CD14-positive monocyte (primary cell): ENCODE measurements at places on chromosomes 11 and 22.

- no peak for DNase-seq
Measured at GRCh38 chr11:79525257-79525656, 84.4 kb upstream of the TENM4 start.

GRCh38 chr11:124950601-124951330 lies 3.2 kb upstream of the CCDC15 start:
- DNase-seq, result no peak

GRCh38 chr22:33438273-33438672 lies 380.1 kb upstream of the SYN3 start:
- no peak for DNase-seq

DNA sequence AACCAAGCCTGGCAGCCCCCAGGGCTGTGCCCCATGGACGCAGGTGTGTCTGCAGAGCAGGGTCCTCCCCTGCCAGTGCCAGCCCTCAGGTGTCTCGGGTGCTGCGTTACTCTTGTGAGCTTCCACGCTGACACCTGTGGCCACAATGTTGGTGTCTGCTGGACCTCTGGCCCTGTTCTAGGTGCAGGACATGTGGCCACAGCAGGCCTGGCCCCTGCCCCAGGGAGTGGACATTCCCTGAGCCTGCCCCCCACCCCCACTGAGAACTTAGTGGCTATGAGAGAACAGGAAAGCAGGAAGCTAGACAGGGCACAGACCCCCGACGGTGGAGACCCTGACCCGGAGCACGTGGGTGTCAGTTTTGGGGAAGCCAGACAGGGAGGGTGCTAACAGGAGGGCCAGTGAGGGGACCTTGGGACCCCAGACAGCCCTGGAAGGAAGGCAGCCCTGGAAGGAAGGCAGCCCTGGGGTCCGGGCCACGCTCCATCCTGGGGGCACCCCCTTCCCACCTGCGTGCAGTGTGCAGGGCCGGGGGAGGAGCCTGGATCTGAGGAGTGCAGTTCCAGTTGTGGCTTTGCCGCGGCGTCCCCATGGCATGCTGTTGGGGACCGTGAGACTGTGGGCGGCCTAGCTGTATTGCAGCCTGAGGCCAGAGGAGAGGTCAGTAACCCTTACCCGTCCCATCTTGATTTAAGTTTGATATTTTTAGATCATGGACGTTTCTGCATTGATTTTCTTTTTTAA lies 43.9 kb upstream of the PPARA start:
- no peak for DNase-seq

DNA sequence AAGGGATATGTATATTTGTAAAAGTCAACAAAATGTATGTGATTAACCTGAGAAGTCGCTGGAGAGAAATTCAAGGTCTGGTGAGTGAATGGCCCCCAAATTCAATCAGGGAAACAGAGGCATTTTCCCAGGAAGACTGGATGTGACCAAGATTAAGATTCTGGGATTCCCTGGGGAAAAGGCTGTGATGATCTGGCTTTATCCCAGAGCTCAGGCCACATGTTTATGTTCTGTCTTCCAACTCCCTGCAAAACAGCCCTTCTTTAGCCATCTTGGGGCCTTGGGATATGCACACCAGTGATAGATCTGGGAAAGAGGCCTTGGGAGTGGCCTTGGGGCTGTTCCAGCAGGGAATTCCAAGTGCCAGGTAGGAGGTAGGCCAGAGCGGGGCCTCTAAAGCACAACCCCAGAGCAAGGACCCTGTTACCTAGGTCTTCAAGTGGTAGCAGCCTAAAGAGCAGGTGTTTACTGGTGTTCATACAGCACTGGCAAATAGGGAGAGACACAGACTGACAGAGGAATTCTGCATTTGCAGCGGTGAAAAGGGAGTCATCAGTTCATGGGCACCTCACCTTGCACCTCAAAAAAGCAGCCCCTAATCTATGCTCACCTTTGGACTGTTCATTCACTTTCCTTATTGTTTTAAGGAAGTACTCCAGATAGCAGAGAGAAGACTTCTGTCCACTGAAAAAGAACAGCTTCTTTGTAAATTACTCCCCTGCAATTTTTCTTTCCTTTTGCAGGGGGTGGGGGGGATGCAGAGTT lies 312.4 kb downstream of the BUD13 start:
- DNase-seq, result no peak

DNA sequence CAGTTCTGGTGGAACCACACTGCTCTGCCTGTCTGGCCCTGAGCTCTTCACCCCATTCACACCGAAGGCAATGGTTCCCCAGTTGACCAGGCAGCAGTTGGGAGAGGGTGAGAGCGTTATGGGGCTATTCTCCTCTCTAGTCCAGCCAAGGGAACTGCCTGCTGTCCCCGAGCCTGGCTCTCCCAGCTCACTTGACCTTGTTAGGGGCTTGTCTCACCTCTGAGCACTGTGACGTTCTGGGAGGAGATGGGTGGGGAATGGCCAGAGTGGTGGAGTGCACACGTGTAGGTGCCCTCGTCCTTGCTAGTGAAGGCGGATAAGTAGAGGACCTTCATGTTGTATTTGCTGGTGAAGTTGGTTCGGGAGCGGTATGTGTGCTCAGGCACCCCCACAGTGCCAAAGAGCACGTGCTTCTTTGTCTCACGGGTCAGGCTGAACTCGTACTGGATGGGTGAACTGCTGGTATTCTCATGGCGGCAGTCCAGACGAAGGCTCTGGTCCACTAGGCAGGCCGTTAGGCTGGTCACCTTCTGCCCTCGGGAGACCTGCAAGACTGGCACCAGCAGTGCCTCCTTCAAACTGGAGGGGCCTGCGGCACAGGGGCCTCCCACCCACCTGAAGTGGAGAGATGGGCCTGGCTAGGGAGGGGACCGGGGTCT lies 3.0 kb downstream of the THY1 start:
- no peak for DNase-seq

DNA sequence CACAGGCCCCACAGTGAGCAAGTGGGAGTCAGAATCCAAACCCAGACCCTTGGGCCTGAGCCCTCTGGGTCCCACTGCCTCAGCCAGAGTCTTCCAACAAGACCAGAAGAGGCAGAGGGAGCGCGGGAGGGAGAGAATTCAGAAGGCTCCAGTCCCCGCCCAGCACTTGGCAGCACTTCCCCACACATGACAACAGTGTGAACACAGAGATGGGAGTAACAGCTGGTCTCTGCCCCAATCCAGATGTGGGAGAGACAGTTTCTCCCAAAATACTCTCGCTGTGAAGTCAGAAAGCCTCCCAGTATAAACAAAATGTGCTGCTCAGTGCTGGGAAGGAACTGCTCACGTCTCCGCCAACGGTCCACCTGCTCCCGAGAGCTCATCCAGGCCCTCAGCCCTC lies 219.9 kb downstream of the MN1 start:
- DNase-seq, result no peak

DNA sequence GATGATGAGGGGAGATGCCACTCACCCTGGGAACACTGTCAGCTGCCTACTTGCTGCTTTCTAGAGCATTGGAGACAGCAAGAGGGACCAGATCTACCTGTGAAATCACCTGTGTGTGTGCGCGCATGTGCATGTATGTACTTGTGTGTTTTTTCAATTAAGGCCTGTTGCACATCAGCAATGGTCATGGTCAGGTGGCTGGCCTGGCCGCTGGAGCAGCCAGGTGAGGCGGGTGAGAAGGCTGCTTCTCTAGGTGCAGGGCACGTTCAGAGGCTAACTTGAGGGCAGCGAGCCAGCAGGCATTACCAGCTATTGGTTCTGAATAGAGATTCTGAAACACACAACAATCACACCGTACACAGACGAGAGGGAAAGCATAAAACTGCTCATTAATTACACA lies 65.1 kb downstream of the PARVG start:
- no peak for DNase-seq

GRCh38 chr22:28105413-28105812 lies 186.4 kb upstream of the PITPNB start:
- DNase-seq, result no peak

- no peak for DNase-seq
Measured at GRCh38 chr11:9575260-9576240, 2.1 kb downstream of the WEE1 start.

GRCh38 chr11:22792497-22792896 lies 37.1 kb downstream of the SVIP start:
- DNase-seq, result no peak

GRCh38 chr11:10257478-10257877 lies 36.5 kb downstream of the SBF2 start:
- DNase-seq, result no peak

DNA sequence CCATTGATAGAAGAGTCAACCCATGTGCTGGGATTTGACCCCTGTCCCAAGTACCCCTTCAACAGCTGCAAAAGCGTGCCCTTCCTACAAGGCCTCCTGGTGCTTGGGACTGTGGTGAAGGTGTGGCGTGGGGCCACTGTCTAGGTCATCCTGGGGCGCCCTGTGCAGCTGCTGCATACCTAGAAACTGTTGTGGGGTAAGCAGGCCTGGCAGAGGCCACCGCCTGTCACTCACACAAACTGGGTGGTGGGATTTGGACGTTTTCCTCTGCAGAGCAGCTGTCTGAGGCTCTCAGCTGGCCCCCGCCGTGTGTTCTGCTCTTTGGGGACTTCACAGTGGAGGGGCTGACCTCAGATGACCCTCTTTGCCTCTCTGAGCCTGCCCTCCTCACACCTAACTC lies 69.7 kb downstream of the SCN3B start:
- DNase-seq, result no peak

DNA sequence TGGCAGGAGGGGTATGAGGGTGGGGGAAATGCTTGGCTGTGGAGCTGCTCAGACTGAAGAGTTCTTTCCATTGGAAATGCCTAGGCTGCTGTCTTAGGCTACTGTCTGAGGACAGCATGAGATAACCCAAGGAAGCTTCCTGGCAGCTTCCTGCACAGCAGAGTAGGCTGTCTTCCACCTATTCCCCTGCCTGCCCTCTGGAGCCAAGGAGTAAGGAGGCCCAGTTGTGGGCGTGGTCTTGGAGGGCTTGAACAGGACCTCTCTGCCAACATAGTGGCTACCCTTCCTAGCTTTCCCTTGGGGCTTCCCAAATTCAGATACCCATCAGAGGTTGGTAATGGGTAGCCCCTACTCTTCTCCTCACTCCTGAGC lies 25.9 kb downstream of the PHLDB1 start:
- DNase-seq, result no peak

DNA sequence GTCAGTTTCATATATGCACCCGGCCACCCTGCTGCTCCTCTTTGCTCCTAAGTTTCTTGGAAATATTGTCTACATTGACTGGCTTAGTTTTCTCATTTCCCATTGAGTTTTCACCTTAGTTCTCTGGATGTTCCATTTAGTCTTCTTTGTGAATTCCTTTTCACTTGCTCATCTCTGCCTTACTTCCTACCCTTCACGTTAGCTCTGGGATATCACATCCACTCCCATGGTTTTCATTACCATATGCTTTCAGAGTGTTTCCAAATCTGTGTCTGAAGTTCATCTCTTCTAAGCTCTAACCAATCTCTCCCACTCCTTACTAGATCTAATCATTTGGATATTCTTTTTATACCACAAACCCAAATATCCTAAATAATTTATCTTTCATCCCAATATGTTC lies 226.4 kb downstream of the FAM76B start:
- DNase-seq, result no peak

GRCh38 chr11:14242187-14242586 lies 116.8 kb downstream of the RRAS2 start:
- DNase-seq, result no peak

DNA sequence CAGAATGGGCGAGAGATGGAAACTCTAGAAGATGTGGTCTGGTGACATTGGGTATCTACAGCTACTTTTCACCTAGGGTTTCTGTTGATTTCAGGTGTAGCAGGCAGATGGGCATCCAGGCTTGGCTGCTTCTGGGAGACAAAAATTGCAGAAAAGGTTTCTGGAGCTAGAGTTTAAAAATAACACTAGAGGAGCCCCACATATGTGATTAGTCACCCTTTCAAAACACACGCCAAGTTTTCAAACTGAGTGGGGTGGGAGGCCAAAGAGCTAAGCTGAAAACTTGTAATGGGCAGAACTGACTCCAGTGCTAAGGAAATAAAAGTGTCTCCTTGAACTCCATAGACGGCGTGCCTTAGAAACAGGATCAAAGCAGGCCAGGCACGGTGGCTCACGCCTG lies 80.8 kb downstream of the GRK3 start:
- DNase-seq, result no peak

DNA sequence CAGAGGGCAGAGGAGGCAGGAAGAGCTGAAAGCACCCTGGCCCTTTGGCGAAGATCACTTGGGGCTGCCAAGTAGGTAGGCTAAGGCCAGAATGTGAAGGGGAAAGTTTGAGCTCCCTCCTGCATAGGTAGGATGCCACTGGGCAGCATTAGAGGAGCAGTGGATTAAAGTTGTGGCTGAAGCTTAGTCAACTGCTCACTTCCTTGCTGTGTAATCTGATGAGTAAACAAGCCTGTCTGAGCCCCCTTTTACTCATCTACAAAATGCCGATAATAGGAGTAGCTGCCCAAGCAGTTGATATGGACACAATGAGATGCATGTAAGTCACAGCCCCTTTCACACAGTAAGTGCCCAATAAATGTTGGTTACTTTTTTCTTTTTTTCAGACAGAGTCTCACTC lies 216.4 kb downstream of the MN1 start:
- DNase-seq, result no peak

GRCh38 chr11:110298301-110298765 lies 1.9 kb upstream of the RDX start:
- no peak for DNase-seq

GRCh38 chr11:118109231-118109630 lies 22.5 kb upstream of the SMIM35 start:
- DNase-seq, result no peak

GRCh38 chr11:125489166-125489565 lies 6.9 kb downstream of the FEZ1 start:
- DNase-seq, result no peak

- DNase-seq, result no peak
Measured at GRCh38 chr11:64690235-64690634, 32.8 kb downstream of the NRXN2 start.

DNA sequence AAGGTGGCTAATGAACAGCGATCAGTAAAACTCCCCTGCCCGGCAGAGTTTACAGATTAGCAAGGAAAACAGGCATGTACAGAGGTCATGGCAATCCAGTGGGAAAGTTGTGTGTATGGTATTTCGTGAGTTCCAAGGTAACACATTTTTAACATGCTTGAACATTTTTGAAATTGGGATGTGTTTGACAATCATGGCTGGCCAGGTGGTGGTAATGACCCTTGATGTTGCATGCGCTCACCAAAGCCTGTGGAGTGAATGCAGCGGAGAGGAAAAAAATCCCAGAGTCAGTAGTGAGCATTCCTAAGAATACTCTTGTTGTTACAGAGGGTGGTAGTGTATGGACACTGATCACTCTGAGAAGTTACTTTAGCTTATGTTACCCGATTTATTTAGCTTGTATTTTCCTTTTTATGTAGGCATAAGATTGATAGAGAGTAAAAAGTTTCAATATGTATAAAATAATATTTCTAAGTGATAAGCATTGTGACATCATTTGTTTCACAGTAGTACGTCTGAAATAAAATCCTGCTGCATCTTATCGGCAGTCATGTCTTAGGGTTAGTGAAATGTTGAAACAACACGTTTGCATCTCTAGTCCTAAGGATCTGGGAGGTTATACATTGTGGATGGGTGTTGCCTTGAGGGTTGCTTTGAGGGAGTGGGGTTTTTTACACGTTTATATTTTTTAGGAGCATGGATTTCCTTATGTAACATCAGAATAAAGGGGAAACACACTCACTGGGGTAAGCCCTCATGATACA lies 8.7 kb downstream of the TEAD1 start:
- no peak for DNase-seq

GRCh38 chr22:46446799-46447198 lies 90.6 kb downstream of the CELSR1 start:
- no peak for DNase-seq

- DNase-seq, result no peak
Measured at GRCh38 chr11:62267050-62267449, 2.9 kb upstream of the SCGB2A2 start.

GRCh38 chr11:20037396-20038153 lies 122.7 kb downstream of the DBX1 start:
- DNase-seq, result no peak

GRCh38 chr11:17991783-17992433 lies 20.9 kb downstream of the SERGEF start:
- peak; percentile 31 for DNase-seq
